ENCODE measurements at places on chromosomes 6 and 20.

DNA sequence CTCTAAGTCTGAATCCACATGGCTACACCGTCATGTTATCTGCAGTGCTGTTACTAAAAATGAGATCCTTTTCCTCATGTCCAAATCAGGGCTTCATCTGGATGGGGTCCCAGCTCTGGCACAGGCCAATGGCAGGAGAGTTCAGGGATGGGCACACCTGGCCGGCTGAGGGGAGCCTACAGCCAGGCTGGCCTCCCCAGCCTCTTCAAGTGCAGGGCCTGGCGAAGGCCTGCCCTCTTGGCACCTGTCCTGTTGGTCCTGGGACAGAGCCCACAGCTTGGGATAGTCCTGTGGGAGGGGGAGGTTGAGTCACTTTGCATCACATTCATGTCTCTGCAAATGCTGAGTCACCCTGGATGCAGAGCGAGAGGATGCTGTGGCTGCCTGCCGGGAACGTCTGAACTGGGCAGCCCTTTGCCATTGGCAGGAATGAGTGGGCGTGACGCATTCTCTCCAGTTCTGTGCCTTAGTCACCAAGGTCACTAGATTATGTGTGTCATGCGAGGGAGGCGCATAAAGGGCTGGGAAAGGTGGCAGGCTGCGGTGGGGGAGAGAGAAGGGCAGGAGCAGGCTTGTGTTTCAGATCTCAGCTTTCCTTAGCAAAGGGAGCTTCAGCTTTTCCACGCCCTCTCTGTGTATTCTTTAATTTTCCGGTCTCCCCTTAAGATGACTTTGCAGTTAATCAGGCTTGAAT lies 223.2 kb upstream of the ECI2 start:
- no peak for DNase-seq

DNA sequence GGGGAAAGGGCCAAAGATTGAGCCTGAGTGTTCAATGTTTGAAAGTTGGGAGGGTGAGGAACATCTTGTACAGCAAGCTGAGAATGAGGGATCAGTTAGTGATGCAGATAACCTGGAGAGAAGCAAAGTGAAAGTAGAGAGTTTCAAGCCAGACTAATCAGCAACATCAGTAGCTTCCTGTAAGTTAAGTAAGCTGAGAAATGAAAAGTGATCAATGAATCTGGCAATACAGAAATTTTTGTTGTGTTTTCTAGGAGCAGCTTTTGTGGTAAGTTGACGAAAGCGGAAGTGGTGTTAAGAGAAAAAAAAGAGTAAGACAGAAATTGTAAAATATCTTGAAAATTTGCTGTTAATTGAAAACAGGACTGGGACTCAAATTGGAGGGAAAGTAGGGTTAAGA lies 855.5 kb upstream of the MAP3K7 start:
- no peak for DNase-seq

DNA sequence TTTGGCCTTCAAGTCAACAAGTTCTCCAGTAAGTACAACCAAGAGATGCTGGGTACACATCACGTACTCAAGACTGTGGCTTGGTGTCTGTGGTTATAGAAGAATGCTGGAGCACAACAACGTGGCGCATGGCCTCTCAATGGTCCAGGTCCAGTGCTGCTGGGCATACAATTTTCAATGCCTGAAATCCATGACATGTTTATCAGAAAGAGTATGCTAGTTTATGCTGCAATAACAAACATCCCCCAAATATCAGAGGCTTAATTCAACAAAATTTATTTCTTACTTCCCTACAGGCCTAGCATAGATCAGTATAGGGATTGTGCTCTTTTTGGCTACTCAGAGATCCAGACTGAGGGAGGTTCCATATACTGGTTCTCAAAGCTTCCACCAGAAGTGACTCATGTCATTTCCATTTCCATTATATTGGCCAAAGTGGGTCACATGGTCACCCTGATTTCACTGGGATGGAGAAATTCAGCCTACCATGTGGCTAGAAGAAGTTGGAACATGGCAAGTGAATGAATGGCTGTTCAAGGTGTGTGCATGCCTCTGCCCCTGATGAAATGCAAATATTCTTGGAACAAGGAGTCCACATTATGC lies 33.3 kb upstream of the KIF16B start:
- DNase-seq = no peak

DNA sequence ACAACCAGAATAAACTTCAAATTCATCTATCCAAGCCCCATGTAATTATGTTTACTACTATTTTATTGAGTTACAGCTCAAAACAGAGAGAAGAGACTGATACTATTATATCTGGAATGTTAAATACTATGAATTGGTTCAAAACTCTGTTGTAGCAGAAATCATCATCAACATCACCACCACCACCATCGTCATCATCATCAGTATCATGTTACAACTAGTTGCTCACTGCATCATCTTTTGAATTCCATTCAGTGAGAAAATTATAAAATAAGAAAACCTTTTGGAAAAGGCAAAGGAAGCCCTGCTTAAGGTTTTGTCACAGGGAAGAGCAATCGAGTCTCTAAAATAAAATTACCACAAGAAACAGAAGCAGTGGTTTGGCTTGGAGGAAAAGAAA lies 36.2 kb upstream of the THEMIS start:
- DNase-seq = no peak

DNA sequence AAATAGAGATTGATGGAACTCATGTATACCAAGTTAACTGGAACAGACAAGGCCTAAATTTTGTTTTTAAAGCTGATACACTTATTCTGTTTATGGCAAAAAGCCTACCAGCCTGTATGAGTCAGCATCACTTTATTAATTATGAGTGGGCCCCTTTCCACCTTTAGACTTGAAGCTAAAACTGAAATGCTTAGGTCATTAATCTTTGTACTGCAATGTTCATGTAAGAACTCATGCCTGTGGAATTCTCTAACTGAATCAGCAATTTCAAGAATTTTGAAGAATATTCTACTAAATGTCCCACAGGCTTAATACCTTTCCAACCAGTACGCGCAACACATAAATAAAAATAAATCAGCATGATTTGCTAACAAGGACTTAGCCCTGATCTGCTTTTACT lies 140.2 kb upstream of the PHACTR1 start:
- no peak for DNase-seq

- peak; percentile 68 for DNase-seq
Measured at GRCh38 chr20:51563486-51564332, 21.2 kb upstream of the NFATC2 start.

DNA sequence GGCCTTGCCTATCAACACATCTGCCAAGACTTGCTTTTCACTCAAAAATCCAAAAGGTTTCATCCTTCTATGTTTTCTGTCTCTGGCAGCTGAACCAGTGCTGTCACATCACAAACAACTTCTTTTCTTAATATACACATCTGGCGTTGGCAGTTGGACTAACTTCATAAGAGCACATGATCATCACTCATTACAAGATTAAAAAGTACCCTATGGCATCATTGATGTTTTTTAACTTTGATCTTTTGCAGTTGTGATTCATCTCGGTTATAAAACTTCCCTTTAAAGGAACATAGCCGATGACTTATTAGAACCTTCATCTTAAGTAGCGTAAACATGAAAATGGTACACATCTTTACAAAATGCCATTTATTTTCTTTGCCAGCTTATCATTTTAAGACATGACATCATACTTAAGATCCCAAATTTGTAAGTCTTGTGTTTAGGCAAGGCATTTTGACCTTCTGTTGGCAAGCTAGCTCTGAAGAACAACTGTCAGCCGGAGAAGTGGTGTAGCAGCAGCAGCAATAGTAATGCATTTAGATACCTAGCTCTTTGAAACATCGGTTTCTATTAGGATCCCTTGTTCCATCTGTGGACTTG lies 64.2 kb upstream of the SUPT3H start:
- DNase-seq = no peak

DNA sequence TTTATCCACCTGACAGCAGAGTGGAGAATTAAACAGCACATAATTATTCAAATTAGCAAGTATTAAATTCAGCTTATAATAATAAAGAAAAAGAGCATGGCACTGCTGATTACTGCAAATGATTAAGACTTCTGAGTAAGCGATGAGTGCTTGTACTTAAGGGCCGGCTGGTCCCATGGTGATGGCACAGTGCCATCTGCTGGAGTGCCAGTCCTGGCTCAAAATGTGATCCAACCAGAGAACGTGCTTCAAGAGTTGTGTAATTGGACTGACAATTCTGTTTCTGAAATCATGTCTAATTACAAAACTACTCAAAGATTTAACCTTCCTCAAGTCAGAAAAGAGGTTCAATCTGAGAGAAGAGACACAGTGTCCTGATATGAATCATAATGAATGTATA lies 181.6 kb upstream of the RGS17 start:
- DNase-seq = no peak

DNA sequence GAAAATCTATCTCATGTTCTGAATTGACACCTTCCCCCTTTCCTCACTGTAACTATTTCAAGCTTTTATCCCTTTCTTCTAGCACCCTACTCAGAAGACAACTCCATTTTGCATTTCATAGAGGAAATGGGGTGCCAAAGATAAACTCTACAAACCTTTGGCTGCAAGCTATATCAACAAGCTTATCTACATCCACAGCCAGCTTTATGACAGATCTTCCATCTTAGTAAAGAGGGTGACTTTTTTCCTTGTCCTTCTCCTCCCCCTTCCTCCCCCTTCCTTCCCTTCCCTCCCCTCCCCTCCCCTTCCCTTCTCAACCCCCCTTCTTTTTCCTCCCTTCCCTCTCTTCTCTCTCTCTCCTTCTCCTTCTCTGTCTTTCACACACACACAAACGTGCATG lies 58.0 kb upstream of the OLIG3 start:
- no peak for DNase-seq

DNA sequence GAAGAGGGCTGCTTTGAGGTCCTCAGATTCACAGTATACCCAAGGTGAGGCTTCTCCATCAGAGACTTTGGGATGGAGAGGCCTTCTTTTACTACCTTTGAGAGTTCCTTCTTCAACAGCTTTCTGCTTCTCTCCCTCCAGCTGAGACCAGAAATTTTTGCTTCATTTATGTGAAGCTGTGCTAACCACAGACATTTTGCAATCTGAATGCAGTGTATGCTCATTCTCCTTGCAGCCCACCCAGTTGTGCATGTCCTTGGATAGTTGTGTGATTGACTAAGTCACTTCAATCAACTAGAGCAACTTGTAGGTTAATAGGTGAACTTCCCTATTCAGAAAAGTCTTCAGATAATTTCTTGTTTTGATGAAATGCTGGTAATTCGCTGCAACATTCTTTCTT lies 20.1 kb downstream of the DCBLD1 start:
- no peak for DNase-seq

DNA sequence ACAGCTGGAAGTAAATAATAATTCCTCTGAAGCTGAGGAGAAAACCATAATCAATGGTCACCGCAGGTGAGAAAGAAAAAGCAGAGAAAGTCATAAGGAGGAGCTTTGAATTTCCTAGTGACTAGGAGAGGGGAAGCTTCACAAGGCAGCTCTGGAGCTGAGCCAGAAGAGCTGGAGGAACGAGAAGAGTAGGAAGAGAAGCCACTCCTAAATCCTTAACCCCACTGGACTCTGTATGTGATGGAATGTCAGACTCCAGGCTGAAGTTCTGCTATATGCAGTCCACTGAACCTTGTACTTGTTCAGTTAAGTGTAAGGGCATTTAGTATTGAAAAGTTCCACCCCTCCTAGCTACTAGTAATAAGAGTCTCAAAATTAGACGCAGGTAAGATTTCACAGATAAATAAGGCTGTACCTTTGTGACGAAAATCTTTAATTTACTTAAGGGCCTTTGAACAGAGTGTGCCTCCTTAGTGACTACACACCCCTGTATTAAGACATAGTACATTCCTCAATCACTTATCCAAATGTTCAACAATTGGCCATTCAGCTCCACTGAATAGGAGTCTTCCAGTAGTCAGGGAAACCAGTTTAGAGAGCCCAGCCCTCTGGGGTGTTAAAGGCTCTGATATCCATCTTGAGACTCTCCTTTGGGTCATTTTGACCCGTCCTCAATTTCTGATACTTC lies 71.4 kb upstream of the UFL1 start:
- DNase-seq = no peak

- DNase-seq = no peak
Measured at GRCh38 chr6:57006101-57006500, 40.4 kb upstream of the KIAA1586 start.

GRCh38 chr20:38987777-38988176 lies 25.6 kb downstream of the DHX35 start:
- DNase-seq = no peak

DNA sequence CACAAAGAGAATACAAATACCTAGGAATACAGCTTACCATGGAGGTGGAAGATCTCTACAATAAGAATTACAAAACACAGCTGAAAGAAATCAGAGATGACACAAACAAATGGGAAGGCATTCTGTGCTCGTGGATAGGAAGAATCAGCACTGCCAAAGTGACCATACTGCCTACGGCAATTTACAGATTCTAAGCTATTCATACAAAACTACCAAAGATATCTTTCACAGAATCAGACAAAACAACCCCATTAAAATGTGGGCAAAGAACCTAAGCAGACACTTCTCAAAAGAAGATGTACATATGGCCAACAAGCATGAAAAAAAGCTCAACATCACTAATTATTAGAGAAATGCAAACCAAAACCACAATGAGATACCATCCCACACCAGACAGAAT lies 133.2 kb upstream of the SSTR4 start:
- no peak for DNase-seq

GRCh38 chr6:166104107-166104506 lies 63.5 kb downstream of the TBXT start:
- no peak for DNase-seq

- no peak for DNase-seq
Measured at GRCh38 chr6:7131390-7131789, 23.6 kb downstream of the RREB1 start.

DNA sequence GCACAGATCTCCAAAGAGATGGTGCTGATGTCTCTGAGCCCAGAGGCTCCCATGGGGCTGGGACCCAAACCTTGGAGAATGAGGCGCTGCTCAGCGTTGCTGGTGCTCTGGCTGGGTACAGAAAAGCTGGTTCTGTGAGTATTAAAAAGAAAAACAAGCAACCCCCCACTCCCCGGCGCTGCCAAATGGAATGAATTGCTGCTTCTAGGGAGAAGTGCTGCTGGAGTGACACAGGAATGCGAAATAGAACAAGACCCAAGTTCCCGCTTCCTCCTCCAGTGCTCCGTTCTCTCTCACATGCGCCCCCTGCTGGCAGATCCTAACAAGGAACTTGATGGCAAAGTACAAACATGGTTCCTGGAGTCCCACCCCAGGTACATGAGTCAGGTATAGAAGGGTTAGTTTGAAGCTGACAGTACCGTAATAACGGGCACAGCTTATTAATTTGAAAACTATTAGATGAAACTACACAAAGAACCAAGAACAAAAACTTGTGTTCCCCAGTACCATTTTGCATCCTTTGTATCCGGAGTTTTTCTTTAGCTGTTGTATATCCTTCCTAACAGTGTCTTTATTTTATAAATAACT lies 2.1 kb upstream of the DDX27 start:
- DNase-seq = peak; percentile 98

DNA sequence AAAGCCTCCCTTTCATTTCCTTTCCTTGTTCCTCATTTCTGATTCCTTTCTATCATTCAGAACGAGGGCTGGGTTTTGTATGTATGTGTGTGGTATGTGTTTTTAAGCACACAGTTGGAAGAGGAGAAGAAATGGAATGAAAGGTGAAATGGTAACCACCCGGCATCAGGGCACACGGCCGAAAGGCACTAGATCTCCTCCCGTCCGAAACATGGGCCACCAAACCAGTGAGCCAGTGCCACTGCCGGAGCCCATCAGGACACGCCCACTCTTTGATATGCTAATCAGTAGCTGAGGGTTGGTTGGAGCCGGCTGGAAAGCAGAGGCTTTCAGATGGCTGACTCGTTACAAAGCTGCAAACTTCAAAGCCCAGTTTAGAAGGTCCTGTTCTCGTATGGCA lies 228.6 kb upstream of the JARID2 start:
- no peak for DNase-seq

- no peak for DNase-seq
Measured at GRCh38 chr6:98146656-98147055, 687.7 kb upstream of the POU3F2 start.

All from activated effector memory CD4-positive, alpha-beta T cell treated with anti-CD3 and anti-CD28 coated beads, Interleukin-2, amount 50 U/mL, for 16 hours (primary cell).